CD4-positive, alpha-beta memory T cell (primary cell): ENCODE measurements at places on chromosomes 12 and 14. TPM values are rescaled to one million over a fixed set of nuclear protein-coding genes. Genes with fewer than 3 reads are reported as not detected.
A peak's percentile ranks its signal among the peaks of the same experiment; 100 is the strongest.

GRCh38 chr12:117100251-117100650 is 1.0 kb upstream of the TESC start:
- DNase-seq: no peak

GRCh38 chr14:27553790-27554189 is 956.0 kb upstream of the NOVA1 start:
- DNase-seq: no peak

DNA sequence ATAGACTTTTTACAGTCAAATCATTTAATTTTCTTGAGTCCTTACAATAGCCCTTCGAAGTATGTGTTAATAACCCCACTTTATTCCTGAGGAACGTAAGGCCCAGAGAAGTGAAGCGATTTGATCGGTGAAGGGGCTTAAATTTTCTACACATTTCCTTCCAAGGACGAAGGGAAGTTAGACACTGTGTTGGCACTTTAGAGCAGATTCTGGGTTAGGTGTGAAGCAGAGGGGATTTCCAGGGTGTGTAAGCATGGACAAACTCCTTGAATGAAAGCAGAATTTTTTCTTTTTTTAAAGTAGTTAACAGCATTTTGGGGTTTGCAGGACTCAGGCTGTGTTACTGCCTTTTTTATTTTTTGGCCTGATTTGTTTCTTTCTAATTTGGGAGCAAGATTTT is 38.9 kb downstream of the PRORP start:
- peak; percentile 18 for DNase-seq

GRCh38 chr14:81023095-81023710 is 67.8 kb downstream of the TSHR start:
- DNase-seq: no peak

- no peak for DNase-seq
These were observed 120.0 kb upstream of the SLC38A2 start for GRCh38 chr12:46492471-46493085.

GRCh38 chr14:71403656-71404055 is 496.4 kb downstream of the PCNX1 start:
- peak; percentile 33 for DNase-seq

DNA sequence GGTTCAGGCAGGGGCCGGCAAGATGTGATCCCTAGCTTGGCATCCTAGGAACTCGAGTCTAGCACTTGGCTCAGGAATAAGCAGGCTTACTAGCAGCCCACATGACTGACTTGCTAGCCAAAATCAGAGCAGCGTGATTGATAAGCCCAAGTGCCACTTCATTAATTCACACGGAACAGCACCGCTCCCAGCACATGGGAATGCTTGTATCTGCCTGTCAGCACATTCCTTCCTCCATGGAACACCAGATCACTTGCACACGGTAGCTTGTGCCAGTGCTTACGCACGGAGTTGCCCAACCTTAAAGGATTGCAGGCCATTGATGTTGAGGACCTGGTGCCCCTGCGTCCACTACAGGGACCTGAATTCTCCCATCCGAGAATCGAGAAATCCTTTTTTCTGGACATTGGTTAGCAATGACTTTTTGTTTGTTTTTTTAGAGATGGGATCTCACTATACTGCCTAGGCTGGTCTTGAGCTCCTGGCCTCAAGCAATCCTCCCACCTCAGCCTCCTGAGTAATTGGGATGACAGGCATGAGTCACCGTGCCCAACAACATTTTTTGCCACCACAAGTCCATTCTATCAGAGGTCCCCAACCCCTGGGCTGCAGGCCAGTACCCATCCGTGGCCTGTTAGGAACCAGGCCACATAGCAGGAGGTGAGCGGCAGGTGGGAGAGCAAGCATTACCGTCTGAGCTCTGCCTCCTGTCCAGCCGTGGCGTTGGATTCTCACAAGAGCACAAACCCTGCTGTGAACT is 30.6 kb upstream of the TSPAN9 start:
- no peak for DNase-seq

DNA sequence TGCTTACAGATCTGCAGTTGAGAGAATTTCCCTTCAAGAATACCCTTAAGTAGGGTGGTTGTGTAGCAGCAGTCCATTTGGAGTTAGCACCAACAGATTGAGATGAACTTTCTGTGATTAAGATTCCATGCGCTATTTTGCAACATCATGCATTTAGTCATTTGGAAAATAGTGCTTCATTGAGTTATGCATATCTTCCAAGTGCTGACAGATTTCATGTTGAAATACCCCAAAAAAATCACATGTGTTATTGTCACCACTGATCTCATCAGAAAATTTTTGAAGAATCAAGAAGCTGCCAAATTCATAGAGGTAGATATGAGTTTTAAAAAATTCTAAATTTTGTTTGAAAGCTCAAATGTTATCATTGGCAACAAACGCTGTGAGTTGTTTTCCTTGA is 35.5 kb upstream of the OSBPL8 start:
- DNase-seq: no peak

The POU6F1 gene
- total RNA-seq: 71.9 TPM

The KRT77 gene
- not detected for total RNA-seq

The C12orf54 gene
- total RNA-seq: not detected
